Activated CD4-positive, alpha-beta T cell treated with anti-CD3 and anti-CD28 coated beads, Interleukin-2, amount 10 ng/mL, durations not matched to agents 7 days and 5 days (primary cell): ENCODE measurements at places on chromosomes 7 and 10. TPM values are rescaled to one million over a fixed set of nuclear protein-coding genes. Genes with fewer than 3 reads are reported as not detected.
A peak's percentile ranks its signal among the peaks of the same experiment; 100 is the strongest.

- H3K4me1 ChIP-seq, result no peaks in the 10 kb centered on the region
- H3K27me3 ChIP-seq, result no peaks in the 10 kb centered on the region
- no peak for DNase-seq
- H3K4me3 ChIP-seq, result no peak overlapping the region
- H3K27ac ChIP-seq, result no peak overlapping the region
Measured at GRCh38 chr7:47327698-47328391, 254.1 kb downstream of the TNS3 start.

DNA sequence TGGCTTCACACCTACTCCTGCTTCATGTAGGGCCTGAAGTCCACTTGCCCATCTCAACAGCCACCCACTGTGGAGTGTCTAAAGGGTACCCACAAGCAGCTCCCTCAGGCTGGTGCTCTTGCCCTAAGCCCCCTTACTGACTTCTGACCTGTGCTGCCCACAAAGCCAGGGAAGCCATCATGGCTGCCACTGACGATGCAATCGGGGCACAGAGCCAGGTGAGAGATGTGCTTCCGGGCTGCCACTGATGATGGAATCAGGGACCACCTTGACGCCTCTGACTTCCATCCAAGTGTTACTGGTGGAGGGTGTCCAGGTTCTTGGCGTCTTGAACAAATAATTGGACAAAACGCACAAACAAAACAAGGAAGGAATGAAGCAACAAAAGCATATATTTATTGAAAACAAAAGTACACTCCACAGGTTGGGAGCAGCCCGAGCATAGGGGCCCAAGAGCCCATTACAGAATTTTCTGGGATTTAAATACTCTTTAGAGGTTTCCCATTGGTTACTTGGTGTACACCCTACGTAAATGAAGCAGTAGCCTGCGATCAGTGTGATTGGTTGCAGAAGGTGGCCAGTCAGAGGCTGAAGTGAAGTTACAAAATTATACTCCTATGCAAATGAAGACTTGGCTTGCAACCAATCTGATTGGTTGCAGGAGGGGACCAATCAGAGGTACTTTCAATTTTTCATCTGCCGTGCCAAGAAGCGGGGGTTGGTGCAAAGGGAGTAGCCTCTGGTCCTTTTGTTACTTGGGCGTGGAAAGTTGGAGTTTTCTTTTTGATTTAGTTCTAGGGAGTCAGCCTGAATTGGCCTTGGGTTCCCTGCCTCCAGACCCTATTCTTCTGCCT, 4.5 kb downstream of the CPA2 start:
- H3K36me3 ChIP-seq, result no peaks in the 10 kb centered on the region
- H3K27me3 ChIP-seq, result peaks cover 4% of the 10 kb centered on the region
- no peak for DNase-seq
- peaks cover 10% of the 10 kb centered on the region for H3K4me1 ChIP-seq
- no peak overlapping the region for H3K27ac ChIP-seq

- H3K27ac ChIP-seq, result peak overlapping the region; percentile 88
- H3K4me3 ChIP-seq, result peak overlapping the region; percentile 61
- peaks cover 94% of the 10 kb centered on the region for H3K4me1 ChIP-seq
- H3K27me3 ChIP-seq, result no peaks in the 10 kb centered on the region
- no peak for DNase-seq
Measured at GRCh38 chr10:22657024-22657423, 57.4 kb downstream of the PIP4K2A start.

TAS2R41 gene
- 0.29 TPM for total RNA-seq

CREB5 gene
- total RNA-seq, result not detected
